Hindlimb muscle (tissue), 1 donor: ENCODE measurements at places on chromosomes 13 and 19.

GRCh38 chr13:20847296-20847695, 55.2 kb downstream of the XPO4 start:
- no peak for DNase-seq

DNA sequence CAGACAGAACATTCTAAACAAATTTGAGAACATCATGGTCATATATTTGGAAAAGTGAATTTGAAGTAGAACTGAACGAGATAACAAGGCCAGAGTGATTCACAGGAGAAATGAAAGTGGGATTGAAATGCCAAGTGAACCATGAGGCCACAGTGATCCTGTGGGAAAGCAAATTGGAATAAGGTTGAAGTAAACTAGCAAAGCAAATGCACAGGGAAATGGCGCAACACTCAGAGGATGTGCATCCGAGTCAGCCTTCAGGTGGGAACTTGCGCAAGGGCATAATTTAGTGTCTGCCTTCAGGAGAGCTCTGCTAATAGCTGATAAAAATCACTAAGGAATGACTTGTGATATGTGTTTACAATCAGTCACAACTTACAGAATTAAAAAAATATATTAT, 696.6 kb downstream of the LIG4 start:
- DNase-seq: no peak

- DNase-seq: no peak
These were observed 231.5 kb upstream of the SPRY2 start for GRCh38 chr13:80572308-80572922.

GRCh38 chr13:100491164-100491842, 97.3 kb downstream of the GGACT start:
- no peak for DNase-seq

DNA sequence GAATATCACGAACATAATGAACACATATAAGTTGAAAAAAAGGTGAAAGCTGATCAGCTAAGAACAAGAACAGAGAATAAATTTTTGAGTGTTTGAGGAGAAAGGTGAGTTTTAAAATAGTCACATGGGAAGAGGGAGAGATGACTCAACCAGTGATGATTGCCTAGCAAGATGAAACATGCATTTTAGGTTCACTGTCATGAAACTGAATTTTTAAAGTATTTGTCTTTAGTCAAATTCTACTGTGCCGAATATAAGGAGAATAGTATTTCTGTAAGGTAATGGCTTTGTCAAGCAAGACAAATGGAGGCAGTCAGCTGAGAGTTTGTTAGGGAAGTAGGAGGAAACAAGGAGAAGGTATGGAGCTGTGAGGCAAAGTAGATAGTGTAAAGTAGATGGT, 2557.4 kb downstream of the PCDH9 start:
- no peak for DNase-seq

DNA sequence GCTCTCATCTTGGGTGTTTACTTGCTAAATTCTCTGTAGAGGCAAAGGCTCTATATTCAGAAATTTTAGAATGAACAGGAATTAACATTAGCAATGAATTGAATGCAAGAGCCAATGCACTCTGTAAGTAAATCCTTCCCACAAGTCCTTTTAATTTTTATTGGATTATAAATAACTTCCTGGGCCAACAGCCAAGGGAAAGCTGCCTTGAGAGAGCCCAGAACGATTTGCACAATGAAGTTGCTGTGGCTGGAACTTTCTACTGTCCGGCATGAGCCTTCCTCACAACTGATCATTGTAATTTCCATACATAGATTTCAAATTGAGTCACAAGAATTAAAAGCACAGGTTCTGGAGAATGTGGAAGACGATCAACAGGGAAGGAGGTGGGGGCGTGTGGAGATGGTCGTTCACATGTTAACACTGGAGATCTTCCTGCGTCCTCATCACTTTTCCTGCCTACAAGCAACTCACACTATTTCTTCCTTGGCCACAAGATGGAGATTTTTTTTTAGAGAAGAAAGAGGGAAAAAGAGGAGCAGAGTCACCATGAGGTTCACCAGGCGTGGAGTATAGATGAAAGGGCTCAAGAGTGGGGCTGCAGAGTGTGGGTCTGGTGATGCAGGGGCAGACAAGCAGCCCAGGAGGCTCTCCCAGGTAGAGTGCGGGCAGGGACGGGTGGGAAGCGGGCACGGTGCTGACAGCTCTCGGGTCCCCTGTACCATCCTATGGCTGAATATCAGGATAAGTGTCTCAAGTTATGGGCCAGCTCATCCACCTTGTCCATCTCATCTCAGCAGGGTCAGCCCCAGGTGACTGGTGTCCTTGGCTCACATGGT, 110.7 kb downstream of the SOX1 start:
- DNase-seq: peak; percentile 51

DNA sequence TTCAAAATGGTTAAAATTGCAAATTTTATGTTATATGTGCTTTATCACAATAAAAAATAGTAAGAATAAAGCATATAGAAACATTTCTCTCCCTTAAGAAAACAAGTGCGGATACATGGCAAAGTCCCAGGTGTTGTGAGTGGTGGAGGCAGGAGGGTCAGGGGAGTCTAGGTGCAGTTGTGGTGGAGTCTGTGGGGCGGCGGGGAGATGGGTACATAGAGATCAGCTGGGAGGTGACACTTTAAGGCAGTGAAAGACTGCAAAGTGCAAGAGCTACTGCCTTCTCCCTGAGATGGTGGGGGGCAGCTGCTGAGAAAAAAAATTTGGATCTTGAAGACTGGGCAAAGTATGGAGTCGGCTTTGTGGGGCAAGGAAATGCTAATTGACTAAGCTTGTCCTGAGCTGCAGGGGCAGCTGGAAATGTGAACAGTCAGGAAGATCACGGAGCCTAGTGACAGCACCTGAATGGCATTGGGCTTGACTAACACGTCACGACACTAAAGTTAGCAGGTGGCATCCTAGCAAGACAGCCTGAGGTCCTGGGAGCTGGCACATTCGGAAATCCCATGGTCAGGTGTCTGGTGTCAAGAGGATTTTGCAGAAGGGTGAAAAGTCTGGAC, 72.9 kb upstream of the IRS2 start:
- no peak for DNase-seq

DNA sequence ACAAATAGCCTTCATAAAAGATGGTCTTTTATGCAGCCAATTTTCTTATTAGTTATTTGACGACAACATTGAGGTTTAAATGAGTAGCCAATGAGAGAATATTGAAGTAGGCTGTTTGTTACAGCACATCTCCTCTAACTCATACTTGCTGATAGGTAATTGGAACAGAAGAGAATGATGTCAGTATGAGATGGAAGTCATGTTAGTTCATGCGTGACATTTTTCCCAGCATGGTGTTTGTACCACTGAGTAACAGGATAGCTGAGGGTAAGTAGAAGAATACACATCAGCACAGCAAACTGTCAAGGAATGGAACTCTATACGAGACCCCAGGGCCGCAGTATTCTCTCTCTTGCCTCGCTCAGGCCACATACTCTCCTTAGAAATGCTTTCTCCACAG, 37.2 kb downstream of the COL4A2 start:
- no peak for DNase-seq

- no peak for DNase-seq
These were observed 30.8 kb upstream of the RFC3 start for GRCh38 chr13:33787051-33787591.

GRCh38 chr13:76638882-76639281, 247.3 kb downstream of the KCTD12 start:
- DNase-seq: no peak

DNA sequence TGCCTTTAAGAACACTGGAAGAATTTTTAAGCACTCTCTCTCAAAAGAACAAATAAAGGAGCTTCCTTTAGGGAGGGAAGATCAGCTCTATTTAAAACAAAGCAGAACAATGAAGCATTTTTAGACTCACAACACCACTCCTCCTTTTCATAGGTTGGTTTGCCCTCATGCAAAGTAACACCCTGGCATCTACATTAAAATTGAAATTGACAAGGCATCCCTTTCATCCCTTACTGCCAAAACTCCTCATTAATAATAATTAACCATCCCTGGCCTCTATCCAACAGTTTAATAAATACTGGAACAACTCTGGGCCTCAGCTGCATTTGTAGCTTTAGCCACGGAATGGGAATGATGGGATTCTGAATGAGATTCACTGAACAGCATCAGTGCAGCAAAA, 929.1 kb downstream of the PCDH9 start:
- no peak for DNase-seq

GRCh38 chr13:109162248-109163036, 533.0 kb downstream of the MYO16 start:
- no peak for DNase-seq

- DNase-seq: no peak
These were observed 1494.7 kb downstream of the UQCRFS1 start for GRCh38 chr19:27718234-27718633.

- DNase-seq: peak; percentile 100
These were observed at the start of gene PIAS4 for GRCh38 chr19:4007021-4007835. TSS of gene PIAS4 (plus strand) at chr19:4007736. CDS start at chr19:4007761, 25 bp downstream.

DNA sequence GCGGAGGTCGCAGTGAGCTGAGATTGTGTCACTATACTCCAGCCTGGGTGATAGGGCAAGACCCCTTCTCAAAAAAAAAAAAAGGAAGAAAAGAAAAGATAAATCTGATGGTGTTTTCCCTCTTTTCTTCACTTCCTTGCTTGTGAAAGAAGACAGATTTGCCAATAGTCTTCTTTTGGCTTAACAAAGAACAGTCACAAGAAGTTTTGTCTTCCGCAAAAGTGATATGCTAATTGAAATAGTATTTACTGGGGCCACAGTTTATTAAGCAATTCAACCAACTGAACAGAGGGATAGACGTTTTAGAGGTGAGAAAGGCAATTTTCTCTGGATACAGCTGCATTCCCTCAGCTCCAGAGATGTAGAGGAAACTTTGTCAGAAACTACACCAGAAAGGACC, 22.9 kb upstream of the PLAUR start:
- no peak for DNase-seq

DNA sequence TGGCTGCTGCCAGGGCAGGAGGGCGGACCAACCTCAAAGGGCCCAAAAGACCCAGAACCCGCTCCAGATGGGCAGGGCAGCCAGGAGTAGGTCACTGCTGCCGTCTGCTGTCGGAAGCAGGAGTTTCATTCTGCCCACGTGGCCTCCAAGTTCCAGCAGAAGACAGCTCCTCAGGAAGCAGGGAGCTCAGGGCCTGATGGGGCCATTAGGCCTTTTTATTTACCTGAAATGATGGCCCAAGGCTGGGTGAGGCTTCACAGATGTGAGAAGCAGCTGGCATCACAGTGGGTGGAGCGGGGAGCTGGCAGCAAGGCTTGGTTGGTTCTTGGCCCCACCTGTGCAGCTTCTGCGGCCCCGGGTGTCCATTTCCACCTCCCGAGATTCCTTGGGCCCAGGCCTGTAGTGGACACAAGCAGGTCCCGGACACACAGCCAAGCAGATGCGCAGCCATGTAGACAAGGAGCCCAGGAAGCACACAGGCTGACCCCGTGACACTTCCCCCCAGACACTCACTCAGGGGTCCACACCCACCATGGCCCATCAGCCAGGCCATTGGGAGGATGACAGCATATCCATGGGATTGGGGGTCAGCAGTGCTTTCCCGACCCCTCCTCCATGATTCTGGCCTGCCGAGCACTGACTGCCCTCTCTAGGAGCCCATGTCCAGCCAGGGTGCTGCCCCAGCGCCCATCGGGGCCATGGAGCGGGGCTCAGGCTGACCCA, 26.4 kb downstream of the C13orf46 start:
- DNase-seq: peak; percentile 66

DNA sequence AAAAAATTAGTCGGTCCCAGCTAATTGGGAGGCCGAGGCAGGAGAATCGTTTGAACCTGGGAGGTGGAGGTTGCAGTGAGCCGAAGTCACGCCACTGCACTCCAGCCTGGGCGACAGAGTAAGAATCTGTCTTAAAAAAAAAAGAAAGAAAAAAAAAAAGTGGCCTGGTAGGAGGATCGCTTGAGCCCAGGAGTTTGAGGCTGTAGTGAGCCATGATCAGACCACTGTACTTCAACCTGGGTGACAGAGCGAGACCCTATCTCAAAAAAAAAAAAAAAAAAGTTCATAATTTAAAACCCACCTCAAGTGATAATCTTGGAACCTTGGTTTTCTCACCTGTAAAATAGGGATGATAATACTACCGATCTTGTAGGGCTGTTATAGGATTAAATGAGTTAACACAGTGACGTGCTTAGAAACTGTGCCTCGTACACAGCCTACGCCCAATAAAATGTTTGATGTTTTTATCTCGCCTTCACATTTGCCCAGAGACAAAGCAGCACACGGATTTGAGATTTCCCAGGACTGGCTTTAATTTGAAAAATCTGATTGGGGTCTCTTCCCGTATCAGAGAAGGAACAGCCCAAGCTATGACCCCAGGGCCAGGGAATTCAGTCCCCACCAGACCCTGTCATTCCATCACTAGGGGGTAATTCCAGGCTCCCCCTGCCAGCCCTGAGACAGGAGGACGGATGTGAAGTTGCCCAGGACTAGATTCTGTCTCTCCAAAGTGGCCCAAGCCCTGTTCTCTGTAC, 3.6 kb downstream of the SERTAD1 start:
- DNase-seq: no peak

DNA sequence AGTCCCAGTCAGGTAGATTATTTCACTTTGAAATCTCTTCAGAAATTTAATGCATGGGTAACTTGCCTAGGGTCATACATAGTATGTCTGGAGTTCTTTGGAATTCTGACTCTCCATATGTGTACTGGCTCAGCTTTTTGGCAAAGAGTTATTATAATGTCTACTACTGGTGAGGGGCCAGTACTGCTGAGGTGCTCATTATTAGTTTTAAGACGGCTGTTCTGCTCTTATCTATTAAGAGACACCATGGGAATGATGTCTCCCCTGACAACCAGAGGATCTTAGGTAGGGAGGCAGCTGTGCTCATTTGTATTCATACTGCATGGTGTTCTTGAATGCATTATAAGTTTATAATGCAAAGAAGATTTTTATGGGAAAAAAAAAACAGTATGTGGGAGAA, 184.1 kb downstream of the RGCC start:
- DNase-seq: no peak

- peak; percentile 9 for DNase-seq
These were observed 593.8 kb downstream of the OLFM4 start for GRCh38 chr13:53622456-53622855.

- DNase-seq: no peak
These were observed 9.6 kb downstream of the ZNF426 start for GRCh38 chr19:9528757-9529336.

GRCh38 chr19:47161876-47162489, 31.3 kb downstream of the SAE1 start:
- no peak for DNase-seq
